ENCODE measurements at places on chromosomes 4 and X.

DNA sequence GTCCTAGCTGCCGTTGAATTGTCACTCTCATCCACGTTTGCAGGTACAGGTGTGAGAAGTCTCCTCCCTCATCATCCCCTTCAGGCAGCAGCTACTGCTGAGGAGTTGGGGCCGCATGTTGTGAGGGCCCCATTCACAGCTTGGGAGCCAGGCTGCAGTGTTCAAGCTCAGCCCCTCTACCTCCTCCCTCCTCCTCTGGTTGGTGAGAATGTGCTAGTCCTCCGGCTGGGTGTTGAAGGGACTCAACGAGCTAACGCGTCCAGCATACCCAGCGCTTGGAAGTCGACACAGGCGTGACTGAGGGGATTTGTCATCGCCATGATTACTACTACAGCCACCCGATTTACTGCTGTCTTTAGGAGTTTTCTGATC is 82.0 kb upstream of the PSAPL1 start:
- DNase-seq: no peak

GRCh38 chrX:18017411-18017810 is 156.3 kb upstream of the RAI2 start:
- no peak for DNase-seq

- no peak for DNase-seq
These were observed 247.4 kb upstream of the CTSO start for GRCh38 chr4:156201050-156201449.

DNA sequence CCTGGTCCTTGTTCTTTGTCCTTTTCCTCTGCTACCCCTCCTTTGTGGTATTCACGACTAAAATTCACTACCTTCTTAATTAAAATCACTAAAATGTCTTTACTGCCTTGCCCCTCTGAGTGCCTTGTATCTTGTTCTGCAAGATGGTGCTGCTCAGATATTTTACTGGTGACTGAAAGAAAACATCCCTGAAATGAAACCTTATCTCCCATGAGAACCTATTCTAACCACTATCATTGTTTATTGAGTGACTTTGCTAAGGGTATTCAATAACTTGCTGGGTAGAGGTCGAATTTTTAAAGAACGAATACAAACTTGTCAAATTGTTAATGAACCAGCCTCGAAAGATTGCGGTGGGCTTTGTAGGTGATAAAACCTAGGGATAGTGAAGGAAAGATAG is 52.8 kb downstream of the SPRY1 start:
- DNase-seq: no peak

DNA sequence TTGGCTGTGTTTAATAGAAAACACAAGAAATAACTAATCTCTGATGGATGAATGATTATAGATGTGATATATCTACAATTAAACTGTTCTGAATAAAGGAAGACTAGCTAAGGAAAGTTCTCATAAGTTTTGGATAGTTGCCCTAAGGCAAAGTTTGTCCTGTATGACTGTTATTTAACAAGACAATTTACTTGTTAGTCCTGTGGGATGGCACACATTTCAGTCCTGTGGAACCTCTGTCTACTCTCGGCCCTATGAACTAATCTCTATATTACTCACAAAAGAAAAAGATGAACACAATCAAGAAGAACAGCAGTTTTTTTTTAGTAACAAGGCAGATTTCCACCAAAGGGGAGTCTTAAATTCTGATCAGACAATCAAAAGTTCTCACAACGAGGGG is 314.6 kb downstream of the CCSER1 start:
- no peak for DNase-seq

GRCh38 chr4:90537491-90537890 is 410.3 kb downstream of the CCSER1 start:
- no peak for DNase-seq

- DNase-seq: no peak
These were observed 2.4 kb downstream of the KCTD8 start for GRCh38 chr4:44446191-44446590.

GRCh38 chr4:24795666-24796381 is 451 bp downstream of the SOD3 start:
- no peak for DNase-seq

DNA sequence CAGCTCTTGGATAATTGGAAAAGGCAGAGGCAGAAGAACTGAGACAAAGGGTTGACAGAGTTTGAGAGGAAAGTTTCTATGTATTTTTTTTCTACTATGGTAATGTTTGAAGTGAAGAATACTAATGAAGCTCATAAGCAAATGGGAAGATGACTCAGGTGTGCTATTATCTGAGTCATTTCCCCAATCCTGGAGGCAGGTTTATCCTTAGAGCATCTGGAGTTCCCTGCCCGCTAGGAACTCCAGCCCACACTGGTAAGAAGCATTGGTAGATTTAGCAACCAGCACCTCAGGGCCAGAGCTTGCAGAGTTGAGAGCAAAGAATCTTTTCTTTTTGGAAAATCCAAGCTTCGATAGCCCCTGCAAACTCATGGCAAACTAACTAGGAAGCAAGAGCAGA is 55.2 kb downstream of the DOCK11 start:
- no peak for DNase-seq

DNA sequence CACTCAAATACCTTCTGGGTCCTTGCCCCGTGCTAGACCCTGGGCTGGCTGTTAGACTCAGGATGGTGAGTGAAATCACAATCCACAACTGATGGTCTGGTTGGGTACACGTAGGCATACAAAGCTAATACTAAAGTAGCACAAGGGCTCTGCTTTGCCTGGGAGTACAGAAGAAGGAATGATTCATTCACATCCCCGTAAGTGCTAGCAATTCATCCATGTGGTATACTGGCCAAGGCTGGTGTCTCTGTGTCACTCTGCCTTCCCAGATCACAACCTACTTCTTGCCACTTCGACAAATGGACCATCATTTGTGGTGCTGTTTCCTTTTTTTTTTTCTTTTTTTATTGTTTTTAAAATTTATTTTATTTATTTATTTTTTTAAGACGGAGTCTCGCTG is 19.7 kb upstream of the RBM47 start:
- DNase-seq: no peak

DNA sequence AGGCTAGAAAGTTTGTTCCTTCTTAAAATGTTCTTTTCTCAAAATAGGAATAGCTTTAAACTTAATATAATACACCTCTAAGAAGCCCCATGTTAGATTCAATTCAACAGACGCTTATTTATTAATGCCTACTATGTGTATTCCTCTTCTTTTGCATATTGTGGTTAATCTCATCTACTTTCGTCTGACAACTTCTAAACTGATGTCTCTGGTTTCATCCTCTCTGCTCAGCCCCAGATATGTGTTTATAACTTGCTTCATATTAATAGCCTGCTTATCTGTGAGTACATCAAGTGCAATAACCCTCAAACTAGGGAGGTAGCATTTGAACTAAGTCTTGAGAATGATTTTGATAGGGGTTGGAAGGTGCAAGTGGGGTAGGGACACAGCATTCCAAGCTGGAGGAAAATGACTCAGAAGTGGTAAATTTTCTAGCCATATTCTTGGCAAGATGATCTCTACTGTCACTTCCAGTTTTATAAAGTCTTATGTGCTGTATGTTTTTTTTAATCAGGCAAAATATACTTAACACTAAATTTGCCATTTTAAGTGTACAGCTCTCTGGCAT is 37.0 kb downstream of the STK26 start:
- DNase-seq: no peak

- DNase-seq: no peak
These were observed 72.7 kb upstream of the IL15 start for GRCh38 chr4:141563723-141564122.

DNA sequence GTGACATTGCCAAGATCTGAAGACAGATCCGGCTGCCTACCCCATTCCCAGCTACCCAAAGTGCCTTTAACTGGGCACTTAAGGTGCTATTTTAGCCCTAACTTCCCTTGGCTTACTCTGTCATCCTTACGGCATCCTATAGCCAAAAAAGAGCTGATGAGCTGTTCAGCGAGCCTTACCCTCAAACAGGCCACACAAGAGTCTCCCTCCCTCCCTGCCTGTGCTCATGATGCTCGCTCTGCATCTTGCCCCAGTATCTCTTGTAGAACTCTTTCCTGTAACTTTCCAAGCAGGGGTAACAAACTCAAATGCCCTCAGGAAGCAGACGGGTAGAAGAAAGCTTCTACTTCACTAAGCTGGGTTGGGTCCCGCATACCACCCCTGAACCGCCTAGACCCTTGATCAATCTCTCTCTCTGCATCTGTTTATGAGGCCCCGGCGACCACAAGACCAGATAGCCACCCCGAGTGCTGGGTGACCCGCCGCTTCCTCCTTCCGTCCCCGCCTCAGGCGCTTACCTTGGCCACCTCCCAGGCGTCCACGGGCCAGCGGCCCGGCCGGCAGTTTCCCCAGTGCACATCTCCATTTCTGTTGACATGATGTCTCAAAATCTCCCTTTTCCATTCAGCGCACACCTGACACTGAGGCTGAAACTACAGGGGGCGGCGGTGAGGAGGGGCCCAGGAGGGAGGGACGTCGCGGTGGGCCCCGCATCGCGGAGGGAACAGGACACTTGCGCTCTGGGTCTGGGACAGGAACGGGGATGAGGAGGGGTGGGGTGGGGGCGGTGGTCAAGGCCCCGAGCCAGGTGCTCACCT is 663 bp downstream of the CXorf38 start:
- peak; percentile 7 for DNase-seq

DNA sequence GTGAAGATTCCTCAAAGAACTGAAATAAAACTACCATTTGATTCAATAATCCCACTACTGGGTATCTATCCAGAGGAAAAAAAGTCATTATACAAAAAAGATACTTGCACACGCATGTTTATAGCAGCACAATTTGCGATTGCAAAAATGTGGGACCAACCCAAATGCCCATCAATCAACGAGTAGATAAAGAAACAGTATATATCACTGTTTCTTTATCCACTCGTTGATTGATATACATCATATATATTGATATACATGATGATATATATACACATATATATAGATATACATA is 13.6 kb upstream of the AFP start:
- no peak for DNase-seq

DNA sequence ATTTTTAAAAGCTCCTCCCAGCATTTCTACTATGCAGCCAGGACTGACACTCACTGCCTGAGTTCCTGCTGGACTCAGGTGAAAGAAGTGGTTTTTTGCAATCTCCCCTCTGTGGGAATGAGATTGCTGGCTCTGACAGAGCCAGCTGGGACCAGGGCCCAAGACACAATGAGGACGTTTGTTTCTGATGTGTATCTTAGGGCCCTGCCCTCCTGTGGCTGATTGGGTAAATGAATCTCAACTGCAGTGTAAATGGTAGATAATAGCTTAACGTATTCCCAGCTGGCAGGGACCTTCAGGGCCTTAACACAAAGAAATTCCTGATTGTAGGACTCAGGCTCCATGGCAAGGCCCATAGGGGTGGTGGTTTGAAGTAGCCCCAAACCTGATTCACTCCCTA is 85.8 kb upstream of the PRPS1 start:
- DNase-seq: no peak

- DNase-seq: no peak
These were observed 29.4 kb upstream of the KIAA0232 start for GRCh38 chr4:6753103-6753560.

DNA sequence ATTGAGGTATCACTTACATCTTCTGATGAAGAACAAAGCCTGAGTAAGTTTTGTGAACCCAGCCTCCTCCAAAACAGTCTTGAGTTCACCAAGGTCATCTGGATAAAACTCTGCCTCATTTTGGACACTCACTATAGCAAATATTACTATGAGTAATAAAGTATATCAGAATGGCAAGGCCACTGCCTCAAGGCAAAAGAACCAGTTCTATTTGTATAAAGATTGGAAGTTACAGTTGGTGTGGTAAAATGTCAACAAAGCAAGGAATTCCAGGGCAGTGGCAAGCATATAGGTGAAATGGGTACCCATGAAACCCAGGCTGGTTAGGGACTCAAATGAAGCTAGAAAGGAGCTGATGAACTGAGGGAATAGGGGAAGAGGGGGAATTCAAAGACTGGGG is 2.4 kb upstream of the ARHGEF6 start:
- no peak for DNase-seq

Measured in activated CD4-positive, alpha-beta T cell treated with anti-CD3 and anti-CD28 coated beads, Interleukin-2, amount 50 U/mL, for 4 hours (primary cell).